SK-MEL-5 (cell line): ENCODE measurements at places on chromosomes 16 and 17. TPM values are rescaled to one million over a fixed set of nuclear protein-coding genes. Genes with fewer than 3 reads are reported as not detected.
A peak's percentile ranks its signal among the peaks of the same experiment; 100 is the strongest.

- DNase-seq = no peak
These were observed 32.0 kb downstream of the GSE1 start for GRCh38 chr16:85645021-85645589.

DNA sequence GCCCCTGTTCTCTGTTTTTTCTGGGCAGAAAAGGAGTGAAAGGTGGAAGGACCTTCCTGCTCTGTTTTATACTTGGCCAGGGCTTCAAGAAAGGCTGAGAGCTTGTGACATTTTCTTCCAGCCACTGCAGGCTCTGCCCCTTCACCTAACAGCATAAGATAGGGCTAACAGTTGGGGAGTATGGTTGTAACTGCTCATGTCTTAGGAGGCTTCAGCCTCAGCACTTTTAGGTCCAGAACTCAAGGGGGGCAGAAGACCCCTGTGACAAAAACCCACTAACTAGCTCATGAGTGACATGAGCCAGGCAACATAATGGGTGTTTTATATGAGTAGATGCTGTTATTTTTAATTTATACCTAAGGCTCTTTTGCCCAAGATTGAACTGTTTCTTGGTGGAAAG, 4.9 kb downstream of the ALDOA start:
- no peak for DNase-seq

GRCh38 chr16:5033256-5034166, at the start of gene NAGPA:
TSS of gene NAGPA (minus strand) at chr16:5033935. CDS start at chr16:5033914, 21 bp downstream.
- peak; percentile 75 for DNase-seq

MYCBPAP gene
- 0.32 and 1.5 TPM in 2 replicates for total RNA-seq

ZG16 gene
- not detected in 2 replicates for total RNA-seq
